Dermis microvascular lymphatic vessel endothelial cell (primary cell): ENCODE measurements at places on chromosomes 6 and 20. TPM values are rescaled to one million over a fixed set of nuclear protein-coding genes. Genes with fewer than 3 reads are reported as not detected.
A peak's percentile ranks its signal among the peaks of the same experiment; 100 is the strongest.

Gene CD109
- total RNA-seq = 4.4 and 9.2 TPM in 2 replicates

Gene PGC
- not detected in 2 replicates for total RNA-seq

Gene RNF182
- total RNA-seq = 0.38 and 1.2 TPM in 2 replicates

Gene BCAS4
- total RNA-seq = 1.5 TPM in 2 replicates

- no peak for DNase-seq
Measured at GRCh38 chr6:74113901-74114300, 417.9 kb downstream of the CD109 start.

GRCh38 chr20:24402188-24402587 is 67.2 kb upstream of the SYNDIG1 start:
- DNase-seq = no peak

GRCh38 chr6:87784690-87785089 is 82.7 kb upstream of the AKIRIN2 start:
- DNase-seq = no peak

GRCh38 chr6:28985462-28986164 is 19.5 kb downstream of the ZNF311 start:
- peak; percentile 98 for DNase-seq

- DNase-seq = no peak
Measured at GRCh38 chr20:4683261-4683660, 38.4 kb upstream of the PRND start.

DNA sequence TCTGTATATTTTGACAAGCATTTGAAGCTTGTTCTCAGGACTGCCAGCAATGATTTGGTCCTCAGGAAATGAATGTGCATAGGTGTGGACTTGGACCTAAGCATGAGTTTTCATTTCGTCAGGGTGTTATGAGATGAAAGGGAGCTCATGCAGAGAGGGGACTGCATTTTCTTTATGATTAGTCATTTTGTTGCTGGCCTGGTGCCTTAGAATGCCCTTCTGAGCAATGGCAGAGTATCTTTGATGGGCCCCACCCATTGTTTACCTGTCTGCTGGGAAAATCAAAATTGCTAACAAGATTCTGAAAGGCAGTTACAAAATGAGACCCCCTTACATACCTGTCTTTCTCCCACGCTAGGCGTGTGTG is 51.5 kb upstream of the MTHFD1L start:
- DNase-seq = no peak
